Activated T-cell treated with anti-CD3 and anti-CD28 coated beads, Interleukin-2, amount 50 U/mL, for 48 hours (primary cell): ENCODE measurements at places on chromosomes 6 and 20.

DNA sequence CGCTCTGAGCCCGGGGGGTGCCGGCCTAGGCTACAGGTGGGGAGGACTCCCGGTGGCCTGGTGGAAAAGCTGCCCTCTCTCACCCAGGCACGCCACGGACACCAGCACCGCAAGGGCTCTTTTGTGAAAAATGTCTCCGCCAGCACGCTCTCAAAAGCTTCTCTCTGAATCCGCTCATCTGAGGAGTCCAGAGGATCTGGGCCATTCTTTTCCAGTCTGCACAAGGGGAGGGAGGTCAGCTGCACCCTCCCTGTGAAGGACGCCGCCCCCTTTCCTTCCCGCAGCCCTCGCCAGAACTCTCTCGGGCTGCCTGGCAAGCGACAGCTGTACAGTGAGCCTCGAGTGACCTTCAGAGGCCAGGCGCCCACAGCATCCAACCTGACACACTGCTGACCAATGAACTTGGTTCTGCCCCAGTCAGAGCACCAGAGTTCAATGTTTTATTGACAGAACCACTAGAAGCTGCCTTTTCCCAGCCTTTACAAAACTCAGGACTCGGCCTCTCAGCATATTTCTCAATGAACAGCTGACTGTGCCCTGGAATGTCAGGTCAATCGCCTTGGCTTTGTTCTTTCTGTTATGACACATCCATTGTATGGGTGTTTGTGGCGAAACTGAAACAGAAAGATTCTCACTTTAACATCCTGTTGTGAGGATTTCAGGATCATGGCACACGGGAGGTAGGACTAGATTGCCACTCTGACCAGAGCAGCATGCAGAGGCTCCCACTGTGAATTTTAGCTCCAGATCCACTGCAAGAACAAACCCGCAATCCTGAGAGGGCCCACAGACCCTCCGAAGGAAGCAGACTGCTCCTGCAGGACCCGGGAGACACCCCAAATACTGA is 26.7 kb downstream of the SERPINB9 start:
- DNase-seq: peak; percentile 49

DNA sequence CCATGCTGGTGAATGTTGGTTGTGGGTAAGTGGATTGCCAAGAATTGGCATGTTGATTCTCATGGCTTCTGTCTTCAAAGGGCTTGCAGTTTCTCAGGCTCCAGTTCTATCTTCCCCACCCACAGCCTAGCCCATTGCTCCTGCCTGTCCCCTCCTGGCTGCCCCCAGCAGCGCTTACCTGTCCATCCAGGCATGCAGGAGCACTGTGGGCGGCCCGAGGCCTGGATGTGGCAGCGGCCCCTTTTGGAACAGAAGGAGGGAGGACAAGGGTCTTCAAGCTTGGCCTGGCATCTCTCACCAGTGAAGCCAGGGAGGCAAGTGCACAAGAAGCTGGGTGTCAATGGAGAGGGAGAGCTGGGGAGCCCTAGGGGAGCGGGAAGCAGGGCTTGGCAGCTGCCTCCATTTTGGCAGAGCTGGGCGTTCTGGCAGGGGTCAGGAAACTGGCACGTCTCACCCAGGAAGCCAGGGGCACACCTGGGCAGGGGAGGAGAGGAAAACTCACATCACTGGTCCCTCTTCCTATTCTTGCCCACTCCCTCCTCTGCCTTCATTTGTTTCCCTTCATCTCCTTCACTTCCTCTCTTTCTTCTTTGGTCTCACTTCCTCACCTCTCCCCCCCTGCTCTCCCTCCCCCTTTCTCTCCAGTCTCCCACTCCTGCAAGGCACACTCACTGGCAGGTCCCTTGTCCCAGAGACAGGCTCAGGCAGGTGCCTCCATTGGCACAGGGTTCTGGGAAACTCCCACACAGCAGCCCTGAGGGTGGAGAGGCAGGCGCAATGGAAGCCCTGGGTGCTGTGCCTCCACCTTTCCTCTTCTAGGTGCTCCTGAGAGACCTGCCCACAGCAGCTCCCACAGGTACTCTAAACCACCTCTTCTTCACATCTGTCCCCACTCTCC is 1.3 kb downstream of the NOTCH4 start:
- DNase-seq: no peak

GRCh38 chr6:122184401-122184827 is 215.0 kb upstream of the HSF2 start:
- no peak for DNase-seq

- no peak for DNase-seq
These were observed 119.1 kb upstream of the BMP5 start for GRCh38 chr6:55994531-55994930.

GRCh38 chr6:67594366-67594765 is 1040.7 kb upstream of the ADGRB3 start:
- DNase-seq: no peak

GRCh38 chr6:95686895-95687294 is 109.6 kb downstream of the MANEA start:
- no peak for DNase-seq

- DNase-seq: no peak
These were observed 139.5 kb downstream of the ERMARD start for GRCh38 chr6:169890901-169891300.

- no peak for DNase-seq
These were observed 94.7 kb downstream of the TMEM170B start for GRCh38 chr6:11632231-11632630.

GRCh38 chr6:147660334-147661311 is 152.1 kb downstream of the SAMD5 start:
- no peak for DNase-seq

DNA sequence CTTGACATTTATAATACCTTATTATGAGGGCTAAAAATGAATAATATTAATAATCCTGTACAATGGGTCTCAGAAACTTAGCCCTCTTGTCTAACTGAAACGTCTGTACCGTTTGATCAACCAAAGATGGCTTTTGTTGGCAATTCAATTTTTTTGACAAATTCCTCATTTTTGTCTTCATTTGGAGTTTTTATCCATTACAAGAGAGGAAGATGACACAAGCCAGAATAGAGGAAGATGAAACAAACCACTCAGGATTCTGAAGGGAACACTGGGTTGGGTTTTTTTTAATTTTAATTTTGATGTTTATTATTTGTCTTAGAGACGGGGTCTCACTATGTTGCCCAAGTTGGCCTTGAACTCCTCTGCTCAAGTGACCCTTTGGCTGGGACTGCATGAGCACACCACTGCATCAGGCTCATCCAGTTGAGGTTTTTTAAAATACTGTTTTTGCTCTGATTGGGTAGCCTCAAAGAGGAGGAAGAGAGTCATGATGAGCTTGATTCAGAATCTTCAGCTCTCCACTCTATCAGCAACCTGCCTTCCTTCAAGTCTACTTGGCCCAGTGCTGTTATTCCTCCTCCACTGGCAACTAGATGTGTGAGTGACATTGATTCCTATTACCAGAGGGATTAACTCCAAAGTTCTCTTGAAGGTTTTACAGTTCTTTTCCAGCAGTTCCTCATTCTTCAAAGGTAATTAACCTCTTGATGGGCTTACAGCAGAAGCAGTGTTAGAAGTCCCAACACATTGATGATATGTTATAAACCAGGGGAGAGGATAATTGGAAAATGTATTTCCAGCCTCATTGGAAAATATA is 71.3 kb downstream of the ATXN1 start:
- no peak for DNase-seq

DNA sequence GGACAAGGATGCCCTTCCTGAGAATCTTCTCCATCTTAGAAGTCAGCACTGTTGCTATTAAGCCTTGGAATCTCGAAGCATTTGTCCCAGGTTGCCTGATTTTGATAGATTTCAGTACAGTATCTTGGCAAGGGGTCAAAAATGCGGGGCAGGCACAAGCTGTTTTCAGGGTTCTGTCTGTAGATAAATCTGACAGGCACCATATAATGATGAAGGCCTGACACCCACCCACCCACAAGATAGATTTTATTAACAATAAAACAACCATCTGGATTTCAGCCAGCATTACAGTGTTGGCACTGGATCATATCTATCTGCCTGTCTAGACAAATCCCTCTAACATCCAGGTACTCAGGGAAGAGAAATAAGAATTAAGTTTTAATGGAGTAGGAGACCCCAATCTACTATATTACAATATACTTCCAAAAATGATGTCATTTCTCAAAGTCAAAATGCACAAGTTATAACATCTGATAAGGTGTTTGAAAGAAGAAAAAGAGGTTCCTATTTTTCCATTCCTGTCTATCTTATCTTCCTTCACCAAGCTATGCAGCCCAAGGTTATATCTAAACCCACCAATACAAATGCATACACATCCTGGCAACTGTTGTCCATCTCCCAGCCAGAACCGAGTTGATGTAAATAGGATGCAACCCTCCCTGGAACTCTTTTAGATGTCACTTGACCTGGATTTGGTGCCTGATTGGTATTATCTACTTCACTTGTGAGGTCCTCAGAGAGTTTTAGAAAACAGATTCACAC is 10.7 kb downstream of the NEDD9 start:
- no peak for DNase-seq

DNA sequence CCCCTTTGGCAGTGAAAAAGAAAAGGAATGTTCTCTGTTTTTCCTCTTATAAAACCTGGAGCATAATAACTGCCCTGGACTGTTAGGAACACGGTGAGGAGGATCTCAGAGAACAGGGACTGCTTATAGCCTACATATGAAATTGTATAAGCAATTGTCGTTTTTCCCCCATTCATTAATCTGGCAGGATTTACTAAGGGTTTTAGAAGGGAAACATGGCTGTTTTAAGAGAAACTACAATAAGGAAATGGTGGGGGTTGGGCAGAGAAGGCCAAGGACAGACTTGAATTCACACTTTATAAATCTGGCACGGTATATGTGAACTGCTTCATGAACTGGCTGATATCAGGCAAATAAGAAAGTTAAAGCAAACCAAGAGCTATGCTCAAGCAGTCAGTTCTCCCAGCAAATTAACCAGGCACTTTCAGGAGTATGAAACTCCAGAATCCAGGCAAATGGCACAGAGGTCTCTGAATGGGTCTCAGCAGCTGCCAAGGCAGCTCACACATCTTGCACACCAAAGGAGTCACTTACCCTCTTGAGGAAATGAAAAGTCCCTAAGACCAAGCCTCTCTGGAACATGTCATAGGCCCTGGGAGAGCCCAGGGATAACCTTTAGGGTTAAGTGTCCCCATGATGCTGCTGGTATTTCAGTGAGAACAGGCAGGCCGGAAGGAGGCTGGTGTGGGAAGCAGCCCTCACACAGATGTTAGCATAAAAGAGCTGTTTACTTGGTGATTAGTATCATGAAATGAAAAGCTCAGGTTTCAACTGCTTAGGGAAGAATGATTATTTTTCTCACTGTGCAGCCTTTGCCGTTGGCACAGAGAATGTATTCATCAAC is 260.5 kb upstream of the MARCKS start:
- DNase-seq: no peak

DNA sequence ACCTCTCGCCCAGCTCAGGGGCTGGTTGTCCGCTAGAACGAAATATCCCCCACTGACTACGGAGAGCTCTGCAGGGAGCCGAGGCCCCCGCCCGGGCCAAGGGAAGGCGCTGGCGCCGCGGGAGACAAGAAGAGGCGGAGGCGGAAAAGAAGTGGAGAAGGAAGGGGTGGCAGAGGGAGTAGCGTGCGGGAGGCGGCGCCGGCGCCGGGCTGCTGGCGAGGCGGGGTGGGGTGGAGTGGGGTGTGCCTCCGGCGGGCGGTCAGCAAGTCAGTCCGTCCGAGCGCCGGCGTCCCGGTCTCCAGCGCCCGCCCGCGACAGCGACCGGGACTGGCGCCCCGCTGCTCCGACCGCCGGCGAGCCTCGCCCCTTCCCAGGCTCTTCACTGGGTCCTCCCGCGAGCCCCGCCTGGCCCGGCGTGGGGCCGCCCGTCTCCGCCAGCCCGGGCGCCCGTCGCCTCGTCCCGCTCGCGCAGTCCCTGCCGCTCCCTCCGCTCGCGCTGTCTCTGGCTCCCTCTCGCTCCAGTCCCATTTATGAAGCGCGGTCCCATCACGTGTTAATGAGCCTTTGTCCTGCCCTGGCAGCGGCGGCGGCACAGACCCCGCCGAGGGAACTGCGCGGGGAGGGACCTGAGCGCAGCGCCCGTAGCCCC is at the start of gene CNR1:
TSS of gene CNR1 (minus strand) at position 504 of the 649 bp plus-strand sequence. CDS start 21,073 bp downstream, outside the sequence.
- DNase-seq: peak; percentile 25

DNA sequence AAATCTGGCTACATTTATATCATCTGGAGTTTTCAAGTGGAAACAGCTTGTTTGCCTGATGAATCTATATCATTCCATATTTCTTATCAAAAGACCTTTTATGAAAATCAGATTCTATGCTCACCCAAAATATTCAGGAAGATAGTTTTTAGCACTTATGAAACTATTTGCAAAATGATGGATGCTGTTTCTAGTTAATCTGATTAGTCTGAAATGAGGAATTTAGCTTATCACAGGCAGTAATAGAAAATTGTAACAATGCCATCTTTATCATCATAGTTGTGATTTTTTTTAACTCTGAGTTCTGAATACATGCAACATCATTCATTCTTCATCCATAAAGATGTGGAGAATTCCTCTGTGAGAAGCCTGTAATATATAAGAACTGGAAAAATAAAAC is 229.7 kb downstream of the PLCB1 start:
- no peak for DNase-seq

DNA sequence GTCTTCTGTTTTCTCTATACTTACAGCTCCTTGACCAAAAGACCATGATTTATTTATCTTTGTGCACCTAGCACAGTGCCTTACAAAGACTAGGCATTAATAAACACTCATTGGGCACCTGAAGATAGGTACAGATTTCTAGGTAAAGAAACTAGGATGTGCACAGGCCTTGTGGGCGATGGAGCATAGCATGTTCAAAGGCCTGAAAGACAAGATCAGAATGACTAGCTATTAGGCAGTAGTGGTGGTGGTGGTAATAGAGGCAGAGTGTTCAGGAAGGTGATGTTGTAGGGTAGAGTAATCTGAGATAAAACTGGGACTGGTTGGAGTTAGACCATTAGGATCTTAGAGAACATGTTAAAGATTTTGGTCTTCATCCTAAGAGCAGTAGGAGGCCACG is 3.9 kb downstream of the TXLNB start:
- DNase-seq: no peak

DNA sequence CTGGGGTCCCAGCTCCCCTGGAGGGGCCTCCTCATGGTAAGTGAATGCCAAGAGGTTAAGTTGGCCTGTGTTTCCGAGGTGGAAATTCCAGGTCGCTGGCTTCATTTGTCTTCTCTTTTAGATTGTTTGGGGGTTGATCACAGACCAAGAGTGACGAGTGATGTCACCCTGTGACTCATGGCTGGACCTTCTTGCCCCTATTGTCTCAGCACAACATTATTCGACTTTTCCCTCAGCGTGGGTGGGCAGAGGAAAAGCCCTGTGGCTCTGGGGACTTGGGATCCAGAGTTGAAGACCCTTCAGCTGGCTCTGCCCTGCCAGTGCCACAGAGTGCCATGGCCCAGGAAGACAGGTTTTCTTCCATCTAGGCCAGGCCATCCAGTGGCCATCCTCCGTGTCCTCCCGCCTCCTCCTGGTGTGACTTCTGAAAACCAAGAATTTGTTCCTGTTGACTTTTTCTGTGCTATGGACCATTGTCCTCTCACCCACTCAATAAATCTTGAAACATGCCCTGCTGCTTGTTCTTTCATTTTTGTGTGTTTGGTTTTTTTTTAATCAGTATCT is 15.4 kb upstream of the SNHG17 start:
- no peak for DNase-seq

DNA sequence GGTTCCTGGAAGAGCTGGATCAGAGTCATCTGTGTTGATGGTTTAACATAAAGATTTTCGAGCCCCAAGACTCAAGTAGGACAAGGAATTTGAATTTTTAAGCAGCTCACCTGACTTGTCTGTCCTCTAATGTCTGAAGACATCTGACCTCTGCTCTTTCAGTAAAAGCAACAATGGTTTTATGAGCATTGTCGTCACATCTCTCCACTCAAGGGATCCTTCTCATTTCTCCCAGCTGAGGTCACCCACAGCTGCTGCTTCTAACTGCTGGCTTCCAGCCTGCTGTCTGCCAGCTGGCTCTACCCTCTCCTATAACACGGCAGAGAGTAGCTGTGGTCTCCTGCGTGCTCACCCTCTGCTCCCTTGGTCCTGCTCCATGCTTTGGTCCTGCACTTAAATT is 24.7 kb upstream of the HDAC2 start:
- DNase-seq: no peak
